ENCODE measurements at places on chromosomes 2 and 18. TPM values are rescaled to one million over a fixed set of nuclear protein-coding genes. Genes with fewer than 3 reads are reported as not detected.

SF3B6 gene
- 226 TPM for total RNA-seq

MREG gene
- total RNA-seq = 22.1 TPM

ATL2 gene
- total RNA-seq = 77.5 TPM

TSPYL6 gene
- total RNA-seq = not detected

VWC2L gene
- total RNA-seq = not detected

AQP12A gene
- not detected for total RNA-seq

ZNF385B gene
- total RNA-seq = 0.69 TPM

MOGAT1 gene
- not detected for total RNA-seq

LYPD1 gene
- total RNA-seq = 84.3 TPM

DNA sequence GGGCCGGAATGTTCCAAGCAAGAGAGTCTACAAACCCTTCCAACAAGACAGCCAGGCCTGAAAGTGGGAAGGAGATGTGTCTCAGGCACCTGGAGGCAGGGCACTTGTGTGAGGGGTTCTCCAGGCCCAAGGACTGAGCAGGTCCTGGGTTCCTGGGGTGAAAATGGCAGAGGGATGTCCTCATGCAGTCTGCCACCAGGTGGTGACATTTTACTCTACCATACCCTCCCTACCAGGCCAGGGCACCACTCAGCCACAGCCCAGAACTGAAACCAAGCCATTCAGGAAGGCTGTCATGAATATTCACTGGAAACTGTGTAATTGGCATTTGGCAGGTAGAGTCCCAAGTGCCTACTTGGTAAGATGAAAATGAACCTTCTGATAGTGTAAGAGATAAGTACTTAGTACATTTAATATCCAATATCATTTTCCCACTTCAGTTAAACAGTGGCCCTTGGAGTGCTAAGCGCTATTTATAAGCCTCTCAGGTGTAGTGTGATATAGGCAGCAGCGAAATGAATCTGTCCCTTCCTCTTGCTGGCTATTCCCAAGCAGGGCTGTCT is 185.1 kb downstream of the MYO5B start:
- DNase-seq = no peak

- no peak for DNase-seq
Measured at GRCh38 chr18:68991286-68991685, 193.4 kb downstream of the CCDC102B start.

- DNase-seq = no peak
Measured at GRCh38 chr18:50982086-50982801, 14.4 kb downstream of the ELAC1 start.

DNA sequence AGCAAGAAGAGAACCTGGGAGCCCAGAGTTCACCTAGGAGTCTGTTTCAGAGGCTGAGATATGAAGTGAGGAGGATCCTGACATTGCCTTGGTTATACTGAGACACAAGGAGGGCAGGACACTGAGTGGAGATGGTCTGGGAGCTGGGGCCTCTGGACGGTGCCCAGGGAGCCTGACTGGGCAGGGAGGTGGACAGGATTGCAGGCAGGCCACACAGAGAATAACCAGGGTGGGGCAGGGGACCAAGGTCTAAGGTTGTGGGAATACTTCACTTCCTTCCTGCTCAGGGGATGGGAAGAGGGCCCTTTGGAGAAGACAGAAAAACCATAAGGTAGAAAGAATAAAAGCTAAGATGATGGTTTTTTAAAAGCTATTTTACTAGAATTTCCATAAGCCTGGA is 18.7 kb downstream of the EDAR start:
- DNase-seq = no peak

DNA sequence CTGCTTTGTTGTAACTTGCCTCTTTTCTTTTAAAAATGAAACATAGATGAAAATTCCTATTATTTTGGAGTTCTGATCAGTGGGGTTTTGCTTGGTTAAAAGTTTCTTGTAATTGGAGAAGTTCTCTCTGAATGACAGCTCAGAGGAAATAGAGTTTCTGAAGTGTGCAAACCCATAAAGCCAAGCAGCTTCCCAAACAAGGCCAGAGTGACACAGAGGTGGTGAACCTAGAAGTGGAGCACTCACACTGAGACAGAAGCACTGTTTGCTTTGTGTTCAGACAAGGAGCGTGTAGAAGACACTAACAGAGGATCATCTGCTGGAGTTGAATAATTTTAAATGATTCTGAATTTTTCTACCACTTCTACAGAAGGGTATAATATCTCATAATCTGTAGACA is 49.2 kb downstream of the FBXO48 start:
- no peak for DNase-seq

DNA sequence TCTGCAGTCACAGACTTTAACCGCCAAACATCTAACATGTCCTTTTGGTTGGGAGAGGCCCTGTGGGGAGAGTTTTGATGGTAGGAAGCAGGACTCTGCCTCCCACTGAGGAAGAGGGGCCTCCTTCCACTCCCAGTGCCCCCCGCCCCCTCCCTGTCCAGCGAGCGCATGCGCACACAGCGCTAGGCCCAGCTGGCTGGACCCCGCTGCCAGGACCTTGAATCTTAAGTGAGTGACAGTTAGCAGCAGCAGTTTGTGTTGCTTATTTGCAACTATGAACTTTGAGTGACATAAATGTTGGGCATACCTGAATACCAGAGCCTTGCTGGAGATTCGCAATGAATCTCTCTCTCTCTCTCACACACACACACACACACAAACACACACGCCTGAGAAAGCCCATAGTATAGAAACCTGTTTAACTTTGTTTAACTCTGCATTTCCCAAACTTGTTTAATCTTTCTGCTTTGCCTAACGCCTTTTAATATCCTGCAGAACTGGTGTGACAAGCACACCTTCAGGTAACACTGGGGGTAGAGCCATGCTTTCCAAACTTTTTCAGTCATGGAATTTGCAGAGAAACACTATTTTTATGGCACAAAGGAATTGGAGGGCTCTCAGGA is 134.6 kb upstream of the SMAD2 start:
- DNase-seq = no peak

GRCh38 chr2:156466739-156467405 is 30.7 kb downstream of the GPD2 start:
- no peak for DNase-seq

DNA sequence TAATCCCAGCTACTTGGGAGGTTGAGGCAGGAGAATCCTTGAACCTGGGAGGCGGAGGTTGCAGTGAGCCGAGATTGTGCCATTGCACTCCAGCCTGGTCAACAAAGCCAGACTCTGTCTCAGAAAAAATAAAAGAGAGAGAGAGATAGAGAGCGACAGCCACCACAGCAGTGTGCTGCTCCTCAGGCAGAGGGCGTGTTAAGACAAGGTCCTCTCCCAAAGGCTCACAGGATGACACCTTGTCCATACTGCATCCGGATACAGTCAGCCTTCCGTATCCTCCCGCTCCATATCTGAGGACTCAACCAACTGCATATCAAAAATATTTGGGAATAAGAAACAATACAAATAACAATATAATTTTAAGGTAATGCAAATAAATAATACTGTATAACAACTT is 20.1 kb downstream of the ARL4C start:
- DNase-seq = no peak

GRCh38 chr18:67961701-67962440 is 445.4 kb upstream of the DSEL start:
- no peak for DNase-seq

GRCh38 chr2:23760736-23761135 is 166.2 kb downstream of the ATAD2B start:
- DNase-seq = peak; percentile 16

DNA sequence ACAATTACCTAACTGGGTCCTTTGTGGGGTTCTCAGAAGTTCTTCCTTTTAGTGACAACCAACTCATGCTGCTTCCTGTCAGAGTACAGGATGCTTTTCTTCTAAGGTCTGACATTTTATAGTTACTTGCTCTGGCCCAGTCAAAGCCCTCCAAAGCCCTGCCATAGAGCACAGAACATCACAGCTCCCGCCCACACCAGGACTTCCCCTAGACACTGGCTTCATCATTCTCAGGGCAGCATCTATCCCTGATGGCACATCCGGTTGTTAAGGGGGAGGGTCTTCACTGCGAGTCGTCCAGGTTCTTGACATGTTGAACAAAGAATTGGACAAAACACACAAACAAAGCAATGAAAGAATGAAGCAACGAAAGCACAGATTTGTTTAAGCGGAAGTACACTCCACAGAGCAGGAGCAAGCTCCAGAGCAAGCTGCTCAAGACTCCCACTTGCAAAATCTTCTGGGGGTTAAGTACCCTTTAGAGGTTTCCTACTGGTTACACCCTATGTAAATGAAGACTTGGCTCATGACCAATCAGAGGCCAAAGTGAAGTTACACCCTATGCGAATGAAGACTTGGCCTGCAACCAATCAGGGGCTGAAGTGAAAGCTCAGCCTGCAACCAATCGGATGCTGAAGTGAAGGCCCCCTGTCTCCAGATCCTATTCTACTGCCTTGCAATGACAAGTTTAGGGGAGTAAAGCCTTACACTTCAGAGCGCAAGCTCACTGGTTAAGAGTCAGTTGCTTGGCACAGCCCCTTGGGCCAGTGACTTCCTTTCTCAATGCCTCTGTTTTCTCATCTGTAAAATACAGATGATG is 79.0 kb downstream of the HDAC4 start:
- no peak for DNase-seq

- DNase-seq = peak; percentile 72
Measured at GRCh38 chr2:86417961-86418360, 23.2 kb upstream of the KDM3A start.

DNA sequence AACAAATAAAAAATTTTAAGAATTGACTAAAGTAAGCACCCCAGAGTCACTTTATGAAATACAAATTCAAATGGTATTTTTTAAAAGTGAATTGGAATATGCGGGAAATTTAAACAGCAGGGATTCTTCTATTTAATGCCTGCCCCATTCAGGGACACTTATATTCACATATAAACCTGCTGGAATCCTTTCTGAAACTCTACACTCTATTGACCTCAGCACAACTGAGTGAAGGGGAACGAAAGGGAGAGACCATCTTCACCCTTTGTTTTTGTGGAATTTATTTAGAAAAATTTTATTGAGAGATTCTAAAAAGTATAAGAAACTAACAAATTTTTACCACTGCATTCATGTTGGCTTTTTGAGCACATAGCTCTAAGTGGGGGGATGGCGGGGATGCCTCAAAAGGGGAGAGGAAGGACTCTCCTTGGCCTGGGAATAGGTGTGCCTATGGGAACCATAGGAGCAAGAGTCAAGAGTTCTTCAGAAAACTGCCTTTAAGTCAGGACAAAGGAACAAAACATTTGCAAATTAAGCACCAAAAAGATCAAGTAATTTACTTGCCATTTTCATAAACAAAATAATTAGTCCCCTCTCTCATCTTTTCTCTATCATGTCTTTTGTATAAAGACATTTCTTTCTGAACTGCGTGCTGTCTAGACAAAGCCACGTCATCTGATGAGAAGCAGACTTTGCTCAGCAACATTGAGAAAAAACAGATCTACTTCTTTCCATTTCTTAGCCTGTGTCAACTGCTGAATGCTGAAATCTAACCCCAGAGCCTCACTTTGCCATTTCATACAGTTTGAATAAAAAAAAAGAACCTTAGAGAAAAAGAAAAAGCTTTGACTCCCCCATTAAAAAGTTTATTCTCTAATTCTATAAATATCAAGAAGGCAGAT is 21.6 kb upstream of the FLACC1 start:
- DNase-seq = no peak

DNA sequence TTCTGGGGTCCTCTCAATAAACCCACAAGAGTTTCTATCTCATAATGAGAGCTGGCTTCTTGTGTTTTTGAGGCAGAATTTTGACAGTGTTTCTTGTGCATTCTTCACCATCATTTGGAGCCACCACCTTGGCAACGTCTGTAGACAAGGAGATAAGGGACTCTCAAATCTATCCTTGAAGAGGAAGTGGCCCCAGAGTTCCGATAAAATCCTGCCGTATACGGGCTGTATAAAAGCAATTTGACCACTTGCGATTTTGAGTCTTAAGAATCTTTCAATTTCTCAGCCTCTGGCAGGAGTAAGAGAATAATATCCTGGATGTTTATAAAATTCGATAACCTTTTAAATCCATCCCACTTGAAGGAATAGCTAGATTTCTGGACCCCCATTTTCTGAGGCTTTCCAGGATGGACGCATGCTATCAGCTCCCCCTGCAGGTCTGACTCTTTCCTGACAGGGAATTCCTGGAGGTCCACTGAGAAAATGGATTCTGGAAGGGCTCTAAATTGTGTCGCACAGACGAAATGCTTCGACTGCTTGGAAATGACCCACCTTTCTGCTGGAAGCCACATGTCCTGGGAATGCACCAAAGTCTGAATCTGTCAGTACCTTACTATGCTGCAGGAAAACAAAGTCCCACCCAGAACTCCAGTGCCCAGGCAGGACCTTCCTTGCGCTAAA is 54.1 kb downstream of the E2F6 start:
- no peak for DNase-seq

- no peak for DNase-seq
Measured at GRCh38 chr2:122851161-122851560, 1095.7 kb downstream of the TSN start.

DNA sequence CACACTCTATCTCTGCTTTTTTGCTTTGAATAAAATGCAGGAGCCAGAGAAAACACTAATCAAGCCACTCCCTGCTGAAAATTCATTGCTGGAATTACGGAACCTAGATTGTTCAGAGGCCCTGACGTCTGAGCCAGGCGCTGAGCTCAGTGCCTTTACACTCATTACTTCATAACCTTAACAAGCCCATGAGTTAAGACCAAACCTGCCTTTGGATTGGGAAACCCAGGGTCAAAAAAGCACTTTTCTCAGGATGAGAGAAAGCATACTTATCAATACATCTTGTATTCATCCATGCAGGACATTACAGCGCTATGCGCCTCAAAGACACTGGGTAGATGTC is 762 bp downstream of the INO80C start:
- DNase-seq = peak; percentile 27

DNA sequence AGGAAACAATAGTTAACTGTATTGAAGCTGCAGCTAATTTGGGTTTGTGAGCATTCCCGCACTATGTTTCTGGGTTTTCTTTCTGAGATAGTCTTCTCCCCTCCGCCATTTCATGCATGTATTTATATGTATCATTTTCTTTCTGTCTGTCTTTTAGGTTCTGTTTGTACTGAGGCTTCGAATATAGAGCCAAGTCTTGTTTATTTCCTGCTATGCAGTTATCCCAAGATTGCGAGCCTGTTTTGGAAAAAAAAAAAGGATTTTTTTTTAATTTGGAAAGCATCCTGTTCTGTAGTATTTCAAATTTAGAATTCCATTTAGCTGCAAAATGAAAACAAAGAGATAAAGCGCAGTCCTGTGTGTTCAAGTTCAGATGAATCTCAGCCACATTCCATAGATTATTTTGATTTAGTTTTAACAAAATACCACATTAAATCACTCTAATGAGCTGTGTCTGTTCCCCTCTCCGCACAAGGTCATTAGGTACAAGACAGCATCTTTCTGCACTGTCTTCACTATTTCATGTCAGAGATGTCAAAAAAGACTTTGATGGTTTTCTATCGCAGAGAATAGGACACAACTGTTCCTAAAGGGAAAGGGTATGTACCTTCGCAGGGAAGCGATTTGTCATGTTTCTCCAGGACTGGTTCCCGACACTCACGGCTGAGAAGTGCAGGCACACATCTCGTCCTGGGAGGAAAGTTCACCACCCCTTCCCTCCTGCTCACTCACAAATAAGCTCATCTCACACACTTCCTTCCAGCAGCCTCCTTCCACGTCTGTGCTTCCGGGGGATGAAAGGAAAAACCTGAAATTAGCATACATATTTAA is 443.4 kb downstream of the ZNF516 start:
- DNase-seq = no peak

- DNase-seq = no peak
Measured at GRCh38 chr2:152846697-152847470, 128.5 kb downstream of the ARL6IP6 start.

- no peak for DNase-seq
Measured at GRCh38 chr2:129861666-129862288, 117.7 kb upstream of the RAB6C start.

- no peak for DNase-seq
Measured at GRCh38 chr2:108565778-108566375, 31.6 kb downstream of the LIMS1 start.

GRCh38 chr2:203918264-203918663 is 18.3 kb upstream of the ICOS start:
- DNase-seq = no peak
